ENCODE measurements at places on chromosomes 5 and 9. TPM values are rescaled to one million over a fixed set of nuclear protein-coding genes. Genes with fewer than 3 reads are reported as not detected.

- H3K36me3 ChIP-seq, result no peaks in the 10 kb centered on the region
- peak; percentile 37 for DNase-seq
- H3K4me1 ChIP-seq, result no peaks in the 10 kb centered on the region
- H3K27me3 ChIP-seq, result no peaks in the 10 kb centered on the region
Observed at GRCh38 chr5:123119334-123119986, 30.4 kb downstream of the PRDM6 start.

DNA sequence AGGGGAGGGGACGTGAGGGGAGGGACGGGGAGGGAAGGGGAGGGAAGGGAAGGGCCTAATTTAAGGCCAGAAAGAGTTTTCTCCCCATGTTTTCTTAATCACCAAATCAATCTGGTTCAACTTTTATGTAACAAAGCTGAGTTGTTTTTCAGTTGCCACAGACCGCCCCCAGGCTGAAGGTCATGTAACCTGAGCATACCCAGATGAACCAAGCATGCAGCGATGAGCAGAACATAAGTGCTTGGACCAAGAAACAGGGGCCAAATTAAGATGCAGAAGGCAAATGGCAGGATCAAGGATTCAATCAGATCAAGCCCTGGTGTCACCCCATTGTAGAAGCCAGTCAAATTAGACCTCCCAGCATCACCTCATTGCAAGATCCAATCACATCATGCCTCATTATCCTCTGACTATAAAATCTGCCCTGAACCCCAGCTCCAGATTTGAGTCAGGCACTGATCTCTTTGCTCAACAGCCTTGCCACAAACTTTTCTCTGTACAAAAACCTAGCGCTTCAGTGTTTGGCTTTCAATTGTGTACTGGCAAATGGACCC is 113.5 kb upstream of the TNPO1 start:
- no peaks in the 10 kb centered on the region for H3K27me3 ChIP-seq
- no peak for DNase-seq
- no peaks in the 10 kb centered on the region for H3K4me1 ChIP-seq
- no peak overlapping the region for H3K4me3 ChIP-seq
- H3K27ac ChIP-seq, result no peak overlapping the region

- H3K27me3 ChIP-seq, result no peaks in the 10 kb centered on the region
- H3K27ac ChIP-seq, result no peak overlapping the region
- DNase-seq, result no peak
Observed at GRCh38 chr9:72701510-72701909, 180.1 kb downstream of the TMC1 start.

DNA sequence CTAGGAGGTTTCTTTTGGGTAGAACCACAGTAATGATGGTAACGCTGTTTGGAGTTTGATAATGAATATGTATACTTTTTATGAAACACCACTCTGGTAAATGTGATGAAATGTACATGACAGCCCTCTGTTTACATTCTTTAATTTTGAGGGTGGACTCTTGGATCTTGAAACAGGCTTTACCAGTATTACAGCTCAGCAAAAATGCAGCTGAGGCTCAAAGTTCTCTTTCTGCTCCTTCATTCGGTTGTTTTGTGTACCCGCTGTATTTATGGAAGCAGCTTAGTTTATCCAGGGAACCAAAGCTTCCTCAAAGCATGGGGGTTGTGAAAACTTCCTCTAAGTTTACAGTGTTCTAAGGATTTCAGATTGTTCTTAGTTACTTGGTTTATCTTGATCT is 11.1 kb downstream of the GAPVD1 start:
- DNase-seq, result no peak
- peaks cover 11% of the 10 kb centered on the region for H3K4me1 ChIP-seq
- no peaks in the 10 kb centered on the region for H3K27me3 ChIP-seq
- H3K36me3 ChIP-seq, result no peaks in the 10 kb centered on the region

Gene PCDHB2
- total RNA-seq, result 2.9 TPM

DNA sequence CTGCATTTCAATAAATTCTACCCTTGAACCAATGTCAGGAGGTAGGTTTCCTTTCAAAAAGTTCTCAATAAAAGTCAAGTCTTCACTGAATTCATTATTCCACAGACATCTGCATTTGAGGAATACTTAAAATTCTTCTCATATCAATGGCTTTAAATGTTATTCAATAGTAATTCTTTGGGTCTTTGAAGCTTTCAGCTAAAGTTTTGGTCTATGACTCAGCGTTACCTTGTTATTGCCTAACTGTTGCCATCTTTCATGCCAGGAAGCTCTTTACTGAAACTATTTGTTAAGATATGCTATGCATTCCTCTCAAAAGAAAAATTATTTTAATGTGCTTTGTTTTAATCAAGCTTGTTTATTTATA is 170.5 kb downstream of the NNT start:
- no peak overlapping the region for H3K4me3 ChIP-seq
- no peaks in the 10 kb centered on the region for H3K36me3 ChIP-seq
- H3K27ac ChIP-seq, result no peak overlapping the region

GRCh38 chr5:165187815-165188214 is 1682.4 kb downstream of the MAT2B start:
- H3K4me1 ChIP-seq, result no peaks in the 10 kb centered on the region
- no peak overlapping the region for H3K27ac ChIP-seq
- DNase-seq, result no peak
- no peak overlapping the region for H3K4me3 ChIP-seq
- H3K27me3 ChIP-seq, result no peaks in the 10 kb centered on the region
- H3K36me3 ChIP-seq, result no peaks in the 10 kb centered on the region

GRCh38 chr9:88443480-88444113 is 55.4 kb downstream of the SPIN1 start:
- H3K4me1 ChIP-seq, result peaks cover 5% of the 10 kb centered on the region
- DNase-seq, result no peak
- H3K4me3 ChIP-seq, result no peak overlapping the region
- H3K36me3 ChIP-seq, result no peaks in the 10 kb centered on the region

Gene PCDHGA1
- total RNA-seq, result 0.69 TPM

Gene PNPLA7
- 9.6 TPM for total RNA-seq

GRCh38 chr5:128199611-128200010 is 116.0 kb downstream of the SLC12A2 start:
- H3K4me3 ChIP-seq, result no peak overlapping the region
- H3K27me3 ChIP-seq, result no peaks in the 10 kb centered on the region
- DNase-seq, result no peak
- H3K27ac ChIP-seq, result no peak overlapping the region

DNA sequence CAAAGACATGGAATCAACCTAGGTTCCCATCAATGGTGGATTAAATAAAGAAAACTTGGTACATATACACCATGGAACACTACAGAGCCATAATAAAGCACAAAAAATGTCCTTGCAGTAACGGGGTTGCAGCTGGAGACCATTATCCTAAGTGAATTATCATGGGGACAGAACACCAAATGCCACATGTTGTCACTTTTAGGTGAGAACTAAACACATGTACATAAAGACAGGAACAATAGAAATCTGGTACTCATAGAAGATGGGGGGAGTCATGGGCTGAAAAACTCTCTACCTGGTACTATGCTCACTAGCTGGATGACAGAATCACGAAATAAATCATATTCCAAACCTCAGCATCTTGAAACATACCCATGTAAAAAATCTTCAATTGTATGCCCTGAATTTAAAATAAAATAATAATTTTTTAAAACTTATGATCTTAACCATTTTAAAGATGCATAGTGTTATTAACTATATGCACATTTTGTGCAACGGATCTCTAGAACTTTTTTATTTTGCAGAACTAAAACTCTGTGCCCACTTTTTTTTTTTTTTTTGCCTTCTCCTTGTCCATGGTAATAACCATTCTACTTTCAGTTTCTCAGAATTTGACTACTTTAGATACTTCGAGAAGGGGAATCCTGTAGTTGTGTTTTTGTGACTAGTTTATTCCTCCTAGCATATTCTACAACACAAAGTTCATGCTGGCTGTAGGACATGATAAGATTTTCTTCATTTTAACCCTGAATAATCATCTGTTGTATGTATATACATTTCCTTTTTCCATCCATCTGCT is 1081.6 kb upstream of the ACO1 start:
- H3K36me3 ChIP-seq, result no peaks in the 10 kb centered on the region
- no peaks in the 10 kb centered on the region for H3K4me1 ChIP-seq
- H3K27me3 ChIP-seq, result no peaks in the 10 kb centered on the region
- H3K27ac ChIP-seq, result no peak overlapping the region
- DNase-seq, result no peak
- H3K4me3 ChIP-seq, result no peak overlapping the region

DNA sequence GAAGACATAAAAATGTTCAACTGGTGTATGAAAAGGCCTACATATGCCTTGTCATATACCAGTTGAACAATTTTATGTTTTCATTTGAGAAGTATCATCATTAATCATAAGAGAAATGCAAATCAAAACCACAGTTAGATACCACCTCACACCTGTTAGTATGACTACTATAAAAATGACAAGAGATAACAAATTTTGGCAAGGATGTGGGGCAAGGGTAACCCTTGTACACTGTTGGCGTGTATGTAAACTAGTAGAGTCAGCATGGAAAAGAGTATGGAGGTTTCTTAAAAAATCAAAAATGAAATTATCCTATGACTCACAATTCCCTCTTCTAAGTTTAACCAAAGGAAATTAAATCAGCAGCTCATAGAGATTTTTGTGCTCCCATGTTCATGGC is 250.4 kb upstream of the ST8SIA4 start:
- H3K4me1 ChIP-seq, result no peaks in the 10 kb centered on the region
- H3K36me3 ChIP-seq, result no peaks in the 10 kb centered on the region
- no peak overlapping the region for H3K4me3 ChIP-seq
- H3K27ac ChIP-seq, result no peak overlapping the region
- no peak for DNase-seq

Gene IFNA4
- total RNA-seq, result not detected

DNA sequence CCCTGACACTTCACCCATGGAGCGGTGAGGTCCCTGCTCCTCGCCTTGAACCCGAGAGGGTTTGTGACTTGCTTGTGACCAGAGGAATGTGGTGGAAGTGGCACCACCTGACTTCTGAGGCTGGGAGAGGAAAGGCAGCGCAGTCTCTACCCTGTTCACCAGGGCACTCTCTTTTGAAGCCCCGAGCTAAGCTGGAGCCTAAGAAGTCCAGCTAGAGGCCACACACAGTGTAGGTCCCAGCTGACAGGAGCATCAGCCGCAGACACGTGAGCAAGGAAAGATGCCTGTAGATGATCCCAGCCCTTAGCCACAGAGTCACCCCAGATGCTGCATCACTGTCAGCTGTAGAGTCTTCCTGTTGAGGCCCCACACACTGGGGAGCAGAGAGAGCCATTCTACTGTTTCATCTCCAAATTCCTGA is 1.7 kb upstream of the ANGPTL2 start:
- no peaks in the 10 kb centered on the region for H3K36me3 ChIP-seq
- no peak for DNase-seq
- no peak overlapping the region for H3K27ac ChIP-seq
- peaks cover 2% of the 10 kb centered on the region for H3K27me3 ChIP-seq
- H3K4me1 ChIP-seq, result peaks cover 4% of the 10 kb centered on the region
- no peak overlapping the region for H3K4me3 ChIP-seq

GRCh38 chr9:134307674-134308638 is 18.3 kb upstream of the RXRA start:
- no peaks in the 10 kb centered on the region for H3K4me1 ChIP-seq
- no peak for DNase-seq
- no peak overlapping the region for H3K27ac ChIP-seq
- no peaks in the 10 kb centered on the region for H3K27me3 ChIP-seq

Measured in kidney (tissue), 22 donors.